ENCODE measurements at places on chromosomes 1 and 21.

DNA sequence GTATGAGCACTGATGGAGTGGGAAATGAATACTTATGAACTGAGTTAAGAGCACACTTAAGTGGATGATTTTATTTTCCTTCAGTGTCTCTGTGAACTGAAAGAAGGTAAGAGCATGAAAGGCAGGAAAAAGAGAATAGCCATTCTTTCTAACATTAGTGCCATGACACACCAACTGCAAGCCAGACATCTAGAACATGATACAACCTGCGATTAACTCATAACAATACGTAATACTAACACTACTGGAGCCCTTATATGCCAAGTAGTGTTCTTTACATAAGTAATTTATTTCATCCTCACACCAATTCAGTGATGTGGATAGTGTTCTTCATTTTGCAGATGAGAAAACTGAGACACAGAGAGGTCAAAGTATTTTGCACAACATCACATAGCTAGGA lies 56.7 kb downstream of the PRRX1 start:
- no peak for DNase-seq

DNA sequence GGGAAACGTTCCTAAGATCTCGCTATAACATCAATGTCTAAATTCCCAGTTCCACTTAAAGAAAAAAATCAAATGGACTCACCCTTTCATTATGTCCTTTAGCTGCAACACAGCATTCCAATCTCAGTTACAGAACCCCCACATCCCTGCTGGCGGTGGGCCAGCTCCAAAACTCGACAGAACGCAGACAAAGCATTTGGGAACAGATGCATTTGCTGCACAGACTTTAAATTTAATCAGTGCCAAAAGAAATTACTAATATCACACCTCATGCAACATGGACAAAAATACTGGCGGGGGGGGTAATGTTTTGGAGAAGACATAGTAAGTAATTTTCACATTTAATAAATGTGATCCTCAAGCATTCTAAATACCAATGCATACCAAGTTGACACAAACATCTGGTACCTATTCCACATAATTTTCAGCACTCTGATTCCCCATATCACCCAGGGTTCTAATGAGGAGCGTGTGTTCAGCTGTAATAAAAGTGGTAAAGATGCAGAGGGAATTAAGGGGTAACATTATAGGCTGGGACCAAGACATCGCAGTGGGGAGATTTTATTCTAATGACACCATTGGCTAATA lies 79.7 kb downstream of the TGFBR3 start:
- DNase-seq, result no peak

GRCh38 chr21:15204140-15204969 lies 139.6 kb upstream of the NRIP1 start:
- no peak for DNase-seq

DNA sequence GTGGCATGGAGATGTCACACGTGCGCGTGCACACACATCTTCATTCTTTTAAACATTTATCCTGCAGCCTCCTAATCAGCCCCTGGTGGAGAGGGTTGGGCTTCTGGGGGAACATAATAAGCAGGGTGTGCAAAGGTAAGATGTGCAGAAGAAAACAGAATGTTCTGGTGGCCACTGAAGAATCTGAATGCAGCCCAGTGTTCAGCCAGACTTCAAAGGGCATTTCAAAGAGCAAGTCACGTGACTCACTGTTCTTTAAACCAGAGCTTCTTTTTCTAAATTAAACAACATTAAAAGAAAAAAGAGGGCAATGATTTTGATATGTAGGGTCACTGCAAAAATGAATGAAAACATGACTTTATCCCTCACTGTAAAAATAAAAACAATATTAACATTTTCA lies 89.8 kb downstream of the ABCA4 start:
- no peak for DNase-seq

DNA sequence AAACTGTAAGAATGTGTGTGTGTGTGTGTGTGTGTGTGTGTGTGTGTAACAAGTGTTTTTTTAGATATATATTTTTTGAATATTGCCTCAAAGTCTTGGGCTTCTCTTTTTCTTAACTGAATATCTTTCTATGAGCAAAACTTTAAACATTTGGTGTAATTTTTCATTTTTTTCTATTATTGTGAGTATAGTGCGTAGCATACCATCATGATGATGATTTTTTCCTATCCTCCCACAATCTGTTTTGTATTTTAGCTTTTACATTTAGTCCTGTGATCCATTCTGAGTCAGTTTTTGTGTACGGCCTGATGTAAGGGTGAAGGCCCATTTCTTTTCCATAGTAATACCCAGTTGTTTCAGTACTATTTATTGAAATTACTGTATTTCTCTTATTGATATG lies 680.6 kb downstream of the TTLL7 start:
- no peak for DNase-seq

DNA sequence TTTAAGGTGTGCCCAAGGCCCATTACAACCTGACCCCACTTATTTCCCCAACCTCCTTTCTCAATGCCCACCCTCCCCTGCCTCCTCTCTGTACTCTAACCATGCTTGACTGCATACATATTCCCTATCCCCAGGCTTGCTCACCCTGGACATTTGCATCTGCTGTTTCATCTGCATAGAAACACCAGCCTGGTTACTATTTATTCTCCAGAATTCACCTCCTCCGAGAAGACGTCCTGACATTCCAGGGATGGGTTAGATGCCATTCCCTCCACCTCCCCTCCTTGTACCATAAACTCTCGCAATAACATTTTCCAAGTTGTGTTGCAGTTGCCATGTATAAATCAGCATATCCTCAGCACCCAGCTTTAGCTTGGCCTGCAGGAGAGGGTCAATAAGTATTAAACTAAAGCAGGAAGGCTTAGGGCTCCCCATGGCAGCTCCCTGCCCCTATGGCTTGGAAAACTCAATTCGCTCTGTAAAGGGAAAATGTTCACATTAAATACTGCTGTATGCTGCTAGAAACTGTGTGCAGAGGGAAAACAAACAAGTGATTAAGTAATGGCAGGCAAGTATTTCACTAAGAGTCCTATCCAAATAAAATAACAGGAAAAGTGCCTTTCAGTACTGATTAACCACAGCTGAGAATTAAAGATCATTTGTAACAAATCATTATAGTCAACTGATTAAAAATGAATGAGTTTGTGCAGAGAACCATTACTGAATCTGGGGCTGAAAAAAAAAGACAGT lies 202.3 kb downstream of the TNR start:
- no peak for DNase-seq

- DNase-seq, result peak; percentile 100
These were observed 53.5 kb downstream of the MIGA1 start for GRCh38 chr1:77832901-77833300.

- peak; percentile 43 for DNase-seq
These were observed 3.2 kb downstream of the F3 start for GRCh38 chr1:94538243-94538827.

GRCh38 chr1:29708796-29709703 lies 472.7 kb downstream of the PTPRU start:
- peak; percentile 91 for DNase-seq

Measured in fibroblast of lung (primary cell).